ENCODE measurements at places on chromosomes 11 and 22.

DNA sequence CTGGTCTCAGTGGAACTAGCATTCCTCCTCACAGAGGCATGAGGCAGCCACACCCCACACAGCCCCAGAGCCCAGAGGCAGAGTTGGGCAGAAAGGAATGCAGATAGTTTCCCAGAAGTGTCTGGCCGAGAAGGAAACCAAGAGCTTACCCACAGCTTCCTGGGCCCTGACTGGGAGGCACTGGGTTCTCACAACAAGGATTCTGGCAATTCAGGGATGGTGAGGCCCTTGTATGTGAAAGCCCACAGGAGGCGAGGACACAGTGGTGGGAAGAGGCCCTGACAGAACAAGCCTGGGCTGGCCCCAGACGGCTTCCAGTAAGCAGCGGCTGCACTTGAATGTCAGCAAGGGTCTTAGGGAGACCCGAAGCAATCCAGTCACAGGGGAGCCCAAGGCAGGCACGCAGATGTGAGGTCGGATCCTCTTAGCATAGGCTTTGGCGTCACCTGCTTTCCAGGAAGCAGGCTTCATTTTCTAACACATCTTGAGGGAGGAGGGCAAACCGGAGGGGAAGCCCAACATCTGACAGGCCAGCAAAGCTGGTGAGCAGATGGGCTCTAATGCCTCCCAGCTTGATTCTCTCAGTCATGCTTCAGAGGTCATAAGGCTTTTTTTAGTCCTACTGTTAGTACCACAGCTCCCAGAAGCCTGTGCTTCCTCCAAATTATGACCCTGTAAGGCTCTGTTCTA, 78.3 kb upstream of the AKIP1 start:
- DNase-seq = peak; percentile 91

- DNase-seq = no peak
Measured at GRCh38 chr11:46216019-46216764, 61.3 kb upstream of the CREB3L1 start.

DNA sequence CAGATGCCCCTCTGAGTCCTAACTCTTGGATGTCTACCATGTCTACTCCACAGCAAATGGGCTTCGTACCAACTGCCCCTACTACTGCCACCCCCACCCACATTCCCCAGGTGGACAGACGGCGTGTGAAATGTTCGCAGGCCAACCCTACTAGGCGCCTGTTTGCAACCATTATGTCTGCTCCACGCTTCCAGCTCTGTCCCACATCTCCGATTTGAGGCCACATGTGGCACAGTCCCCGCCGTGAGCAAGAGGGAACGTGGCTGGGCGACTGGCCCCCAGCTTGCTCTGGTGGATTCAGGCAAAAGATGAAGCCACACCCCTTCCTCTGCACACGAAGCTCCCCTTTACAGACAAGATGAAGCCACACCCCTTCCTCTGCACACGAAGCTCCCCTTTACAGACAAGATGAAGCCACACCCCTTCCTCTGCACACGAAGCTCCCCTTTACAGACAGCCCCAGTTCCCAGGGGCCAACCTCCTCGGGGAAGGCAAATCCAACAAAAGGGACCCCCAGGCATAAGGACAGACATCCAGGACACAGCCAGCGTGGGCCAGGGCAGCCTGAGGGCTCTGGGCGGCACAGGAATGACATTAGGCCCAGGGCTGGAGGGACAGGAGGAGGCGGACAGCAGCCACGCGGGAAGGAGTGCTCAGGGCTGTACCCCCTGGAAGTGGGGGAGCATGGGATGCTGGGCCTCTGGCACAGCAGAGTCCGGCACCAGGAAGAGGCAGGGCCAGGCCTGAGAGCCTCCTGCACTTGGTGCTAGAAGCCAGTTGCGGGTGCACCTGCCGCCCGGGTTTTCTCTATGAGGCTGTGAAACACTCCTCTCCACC, 106.2 kb downstream of the SHANK2 start:
- no peak for DNase-seq

DNA sequence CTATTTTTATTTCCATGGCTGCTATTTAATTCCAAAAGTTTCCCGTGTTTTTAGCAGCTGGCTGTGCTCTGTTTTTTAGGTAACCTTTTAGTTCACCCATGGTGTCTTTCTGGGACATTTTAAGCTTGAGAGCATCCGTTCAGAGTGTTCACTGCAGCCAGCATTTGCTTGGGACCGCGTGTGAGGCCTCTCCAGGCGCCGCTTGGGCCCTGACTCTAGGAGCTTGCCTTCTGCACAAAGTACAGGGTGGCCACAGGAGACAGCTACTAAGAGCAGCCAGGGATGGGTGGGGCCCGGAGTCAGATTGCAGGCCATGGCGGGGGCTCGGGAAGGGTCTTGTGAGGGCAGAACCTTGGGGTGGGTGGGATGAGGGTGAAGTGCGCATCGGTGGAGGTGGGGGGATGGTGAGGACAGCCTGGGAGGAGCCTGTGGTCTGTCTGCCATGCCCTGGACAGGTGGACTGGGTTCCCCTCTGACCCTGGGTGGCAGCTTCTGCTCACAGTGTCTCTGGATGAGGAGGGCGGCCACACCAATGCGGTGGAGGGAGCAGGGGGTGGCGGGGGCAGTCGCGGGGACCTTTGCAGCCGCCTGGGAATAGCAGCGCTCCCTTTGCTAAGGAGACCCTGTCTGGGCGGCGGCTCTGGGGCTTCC, 288.1 kb downstream of the TBC1D22A start:
- no peak for DNase-seq

DNA sequence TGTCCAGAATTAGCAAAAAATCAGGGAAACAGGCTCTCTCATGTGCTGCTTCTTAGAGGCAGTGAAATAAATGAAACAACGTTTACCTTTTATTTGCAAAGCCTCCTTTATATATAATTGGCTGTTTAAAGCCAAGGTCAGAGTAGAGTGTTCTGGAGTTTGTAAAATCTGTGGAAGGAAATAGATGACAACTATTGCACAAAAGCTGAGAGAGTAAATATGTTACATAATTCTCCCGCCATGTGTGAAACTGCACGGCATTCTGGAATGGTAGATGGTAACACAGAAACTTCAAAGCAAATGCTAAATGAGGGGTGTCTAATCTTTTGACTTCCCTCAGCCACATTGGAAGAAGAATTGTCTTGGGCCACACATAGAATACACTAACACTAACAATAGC, 51.5 kb upstream of the FGF3 start:
- DNase-seq = no peak

- no peak for DNase-seq
Measured at GRCh38 chr11:23314162-23314561, 453.9 kb upstream of the CCDC179 start.

DNA sequence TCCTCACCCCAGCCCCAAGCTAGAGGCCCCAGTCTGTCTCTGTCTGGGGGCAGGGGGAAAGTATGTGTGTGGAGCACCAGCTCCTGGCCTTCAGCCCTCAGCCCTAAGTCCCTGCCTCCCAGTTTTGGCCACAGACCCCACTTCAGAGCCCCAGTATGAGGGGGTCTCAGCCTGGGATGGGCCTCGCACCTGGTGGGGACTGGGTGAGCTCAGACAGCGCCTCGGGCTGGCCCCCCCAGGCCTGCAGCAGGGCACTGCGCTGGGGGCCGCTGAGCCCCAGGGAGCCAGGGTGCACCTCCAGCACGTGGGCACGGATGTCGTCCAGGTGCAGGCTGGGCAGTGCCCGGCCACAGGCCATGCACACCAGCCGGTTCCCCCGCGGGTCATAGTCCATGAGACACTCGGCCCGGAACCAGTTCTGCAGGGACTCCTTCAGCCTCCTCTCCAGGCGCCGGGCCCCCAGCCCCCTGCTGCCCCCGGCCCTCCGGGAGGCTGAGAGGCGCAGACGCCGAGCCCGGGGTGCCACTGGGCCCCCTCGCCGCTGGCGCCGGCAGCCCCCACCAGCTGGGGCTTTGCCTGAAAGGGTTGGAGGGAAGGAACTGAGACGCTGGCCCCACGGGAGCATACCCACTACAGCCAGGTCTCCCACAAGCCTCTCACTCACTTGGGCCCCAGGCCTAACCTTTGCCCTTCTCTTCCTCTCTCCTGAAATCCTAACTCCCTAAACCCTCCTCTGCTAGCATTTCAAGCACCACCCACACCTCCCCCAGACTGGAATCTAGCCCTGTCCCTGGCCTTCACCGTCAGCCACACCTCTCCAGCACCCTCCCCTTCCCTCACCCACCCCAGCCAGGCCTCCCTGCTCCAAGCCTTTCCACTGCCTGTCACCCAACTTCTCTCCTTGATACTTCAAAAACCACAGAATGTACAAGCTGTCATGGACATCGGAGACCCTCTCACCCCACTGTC, 3.6 kb downstream of the ZFTA start:
- no peak for DNase-seq

GRCh38 chr22:27157666-27158370, 500.4 kb downstream of the MIAT start:
- no peak for DNase-seq

- DNase-seq = no peak
Measured at GRCh38 chr22:17880020-17880419, 105.8 kb upstream of the BID start.

- DNase-seq = no peak
Measured at GRCh38 chr11:63680834-63681320, 423 bp upstream of the RTN3 start.

DNA sequence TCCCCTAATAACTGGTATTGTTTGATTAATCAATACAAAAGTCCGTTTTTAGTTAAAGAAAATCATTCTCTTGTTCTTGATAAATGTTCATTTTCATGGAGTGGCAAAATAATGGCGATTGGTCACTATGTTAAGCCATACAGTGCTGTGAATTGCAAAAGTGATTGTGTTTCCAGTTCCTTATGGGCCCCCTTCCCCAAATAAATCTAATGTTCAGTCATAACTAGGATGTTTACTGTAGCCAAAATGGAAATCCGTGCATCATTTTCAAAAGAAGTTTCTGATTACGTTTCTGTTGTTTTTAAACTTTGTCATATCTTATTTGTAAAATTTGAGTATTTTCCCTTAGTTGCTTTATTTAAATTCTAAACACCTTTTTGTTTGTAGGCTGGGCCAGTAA, 845 bp downstream of the RBM7 start:
- DNase-seq = no peak

- no peak for DNase-seq
Measured at GRCh38 chr11:46391578-46392420, at the start of gene CHRM4. TSS of gene CHRM4 (minus strand) at chr11:46391776. CDS start at chr11:46386557, 5,219 bp downstream.

GRCh38 chr22:22358152-22358551, 113.6 kb downstream of the VPREB1 start:
- no peak for DNase-seq

- DNase-seq = no peak
Measured at GRCh38 chr11:46345881-46346484, 1.3 kb upstream of the DGKZ start.

DNA sequence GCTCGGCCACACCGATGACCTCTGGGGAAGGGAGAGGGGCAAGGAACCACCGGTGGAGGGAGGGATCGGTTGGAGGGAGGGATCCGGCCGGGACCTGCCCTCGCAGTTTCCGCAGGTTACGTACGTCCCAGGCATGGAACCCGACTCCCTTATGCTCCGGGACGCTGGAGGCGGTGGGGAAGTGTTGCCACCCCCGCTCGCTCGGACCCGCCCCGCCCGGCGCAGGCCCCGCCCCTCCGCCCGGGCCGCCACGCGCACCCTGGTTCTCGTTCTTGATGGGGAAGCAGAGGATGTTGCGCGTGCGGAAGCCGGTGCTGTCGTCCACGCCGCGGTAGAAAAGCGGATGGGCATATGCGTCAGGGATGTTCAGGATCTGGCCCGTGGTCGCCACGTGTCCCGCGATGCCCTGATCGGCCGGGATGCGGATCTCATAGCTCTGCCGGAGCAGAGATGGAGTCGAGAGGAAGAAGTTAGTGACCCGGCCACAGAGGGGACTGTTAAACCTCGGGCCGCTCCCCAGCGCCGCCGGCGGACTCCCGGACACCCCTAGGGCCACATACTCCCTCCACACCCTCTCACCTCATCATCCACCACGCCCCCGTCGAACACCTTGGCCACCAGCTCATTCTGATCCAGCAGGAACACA, 89.8 kb downstream of the PDE2A start:
- DNase-seq = no peak

- no peak for DNase-seq
Measured at GRCh38 chr11:46339816-46340215, 7.4 kb upstream of the DGKZ start.

DNA sequence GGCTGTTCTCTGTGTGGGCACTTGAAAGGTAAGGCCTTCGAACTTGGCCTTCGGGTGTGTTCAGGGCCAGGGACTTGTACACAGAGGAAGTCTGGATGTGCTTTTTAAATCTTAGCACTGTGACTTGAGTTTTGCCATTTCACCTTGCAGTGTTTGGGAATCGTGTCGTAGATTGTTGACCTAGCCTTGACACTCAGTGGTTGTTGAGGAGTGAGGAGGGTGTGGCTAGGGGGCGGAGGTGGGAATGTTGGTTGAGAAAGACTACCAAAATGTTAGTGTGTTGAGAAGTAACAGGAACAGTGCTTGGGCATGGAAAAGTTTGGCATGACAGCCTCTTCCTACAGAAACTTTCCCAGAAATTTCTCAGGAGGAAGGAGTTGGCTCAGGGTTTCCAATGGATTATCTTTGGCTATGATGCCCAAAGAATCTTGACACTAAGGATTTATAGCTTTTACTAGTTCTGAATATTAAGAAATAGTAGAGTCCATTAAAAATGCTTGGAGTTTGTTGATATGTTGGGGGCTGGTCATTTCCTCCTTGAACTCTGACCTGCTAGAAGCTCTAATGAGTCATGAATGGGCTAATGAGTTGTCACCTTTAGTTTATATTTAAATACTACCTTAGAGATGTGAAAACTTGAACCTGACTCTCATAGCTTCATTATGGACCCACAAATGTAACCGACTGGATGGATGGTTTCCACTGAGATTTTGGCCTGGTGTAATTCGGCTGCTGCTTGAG, 40.6 kb downstream of the BARX2 start:
- DNase-seq = no peak

DNA sequence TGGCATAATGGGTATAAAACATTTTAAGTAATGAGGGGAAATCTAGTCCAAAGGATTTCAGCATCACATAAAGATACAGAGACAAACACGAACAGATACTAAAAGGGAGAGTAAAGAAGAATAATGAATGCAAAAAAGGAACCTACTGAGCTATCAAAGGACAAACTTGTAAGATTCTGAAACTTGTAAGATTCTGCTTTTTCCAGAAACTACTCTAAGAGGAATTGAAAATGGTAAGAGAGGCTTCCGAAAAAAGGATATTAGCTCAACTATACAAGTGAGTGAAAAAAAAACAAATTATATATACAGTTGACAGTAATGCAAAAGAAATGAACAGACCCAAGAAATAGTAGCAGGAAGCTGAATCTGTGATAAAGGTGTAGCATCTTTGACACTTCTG, 37.7 kb downstream of the POLD3 start:
- DNase-seq = no peak

DNA sequence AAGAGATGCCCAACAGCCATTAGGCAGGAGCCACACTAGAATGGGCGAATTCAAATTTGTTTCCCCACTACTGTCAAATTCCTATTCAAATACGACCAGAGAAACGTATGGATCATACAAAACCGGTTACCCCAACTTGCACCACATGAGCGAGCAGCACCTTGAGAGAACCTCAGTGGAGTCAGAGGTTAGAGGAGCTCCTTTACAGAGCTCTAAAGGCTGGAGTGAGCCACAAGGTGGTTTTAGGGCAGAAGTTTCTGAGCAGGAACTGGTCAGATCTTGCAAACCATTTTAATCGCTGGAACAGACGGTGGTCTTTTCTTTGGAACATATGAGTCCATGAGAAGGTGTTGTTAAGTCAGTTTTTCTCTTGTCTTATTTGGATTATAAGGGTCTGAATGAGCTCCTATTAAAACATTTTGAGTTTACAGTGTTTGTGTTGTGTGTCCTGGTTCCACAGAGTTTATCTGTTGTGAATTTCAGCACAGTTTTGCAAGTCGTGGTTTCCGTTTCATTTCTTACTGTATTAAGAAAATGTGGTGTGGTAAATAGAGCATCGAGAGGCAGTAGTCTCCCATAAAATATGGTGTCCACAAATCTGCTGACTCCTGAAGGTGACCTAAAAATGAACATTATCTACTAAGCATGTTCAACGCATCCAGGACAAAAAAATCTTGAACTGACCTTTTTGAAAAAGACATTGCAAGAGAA, 471.7 kb downstream of the NTM start:
- no peak for DNase-seq
